ENCODE measurements at places on chromosomes 7 and 10.

GRCh38 chr10:121988361-121989324 is at the start of gene TACC2:
Gene TACC2, plus strand, starts transcription at chr10:121989163. Its CDS starts 32,819 bp downstream, at chr10:122021982.
- DNase-seq = no peak

- DNase-seq = no peak
Measured at GRCh38 chr7:125257617-125258016, 328.0 kb upstream of the POT1 start.

GRCh38 chr10:71873582-71874211 is 22.6 kb upstream of the PSAP start:
- DNase-seq = no peak

DNA sequence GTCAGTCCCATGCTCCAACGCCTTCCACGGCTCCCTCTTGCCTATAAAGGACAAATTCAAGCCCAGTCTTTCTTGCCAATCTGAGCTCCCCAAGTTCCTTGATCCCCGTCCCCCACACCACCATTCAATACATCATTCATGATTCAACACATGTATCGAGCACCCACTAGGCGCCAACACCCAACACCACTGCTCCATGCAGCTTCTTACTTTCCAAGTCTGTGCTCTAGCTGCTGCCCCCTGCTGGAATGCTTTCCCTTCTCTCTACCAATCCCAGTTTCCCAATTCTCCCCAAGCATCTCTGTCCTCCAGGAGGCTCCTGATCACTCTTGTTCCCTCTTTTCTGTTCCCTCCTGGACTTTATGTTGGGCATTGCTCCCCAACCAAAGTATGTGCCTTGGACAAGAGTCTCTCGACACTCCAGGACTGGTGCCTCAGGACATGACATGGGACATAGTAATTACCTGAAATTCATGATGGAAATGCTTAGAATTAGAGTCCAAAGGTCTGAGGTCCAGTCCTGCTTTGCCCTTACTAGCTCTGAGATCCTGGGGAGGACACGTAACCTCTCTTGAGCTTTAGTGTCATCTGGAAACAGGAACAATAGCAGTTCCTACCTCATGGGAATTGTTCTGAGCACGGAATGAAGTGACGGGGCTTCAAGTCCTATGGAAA is 172.7 kb downstream of the NEURL1 start:
- DNase-seq = no peak

All from NCI-H1436 treated with DMSO at 0.1 percent for 48 hours (cell line).